ENCODE measurements at places on chromosomes 13 and 19. TPM values are rescaled to one million over a fixed set of nuclear protein-coding genes. Genes with fewer than 3 reads are reported as not detected.

The ESD gene
- 76.5 TPM for polyA plus RNA-seq

The ARID3A gene
- 3.0 TPM for polyA plus RNA-seq

The SLC25A41 gene
- 1.1 TPM for polyA plus RNA-seq

DNA sequence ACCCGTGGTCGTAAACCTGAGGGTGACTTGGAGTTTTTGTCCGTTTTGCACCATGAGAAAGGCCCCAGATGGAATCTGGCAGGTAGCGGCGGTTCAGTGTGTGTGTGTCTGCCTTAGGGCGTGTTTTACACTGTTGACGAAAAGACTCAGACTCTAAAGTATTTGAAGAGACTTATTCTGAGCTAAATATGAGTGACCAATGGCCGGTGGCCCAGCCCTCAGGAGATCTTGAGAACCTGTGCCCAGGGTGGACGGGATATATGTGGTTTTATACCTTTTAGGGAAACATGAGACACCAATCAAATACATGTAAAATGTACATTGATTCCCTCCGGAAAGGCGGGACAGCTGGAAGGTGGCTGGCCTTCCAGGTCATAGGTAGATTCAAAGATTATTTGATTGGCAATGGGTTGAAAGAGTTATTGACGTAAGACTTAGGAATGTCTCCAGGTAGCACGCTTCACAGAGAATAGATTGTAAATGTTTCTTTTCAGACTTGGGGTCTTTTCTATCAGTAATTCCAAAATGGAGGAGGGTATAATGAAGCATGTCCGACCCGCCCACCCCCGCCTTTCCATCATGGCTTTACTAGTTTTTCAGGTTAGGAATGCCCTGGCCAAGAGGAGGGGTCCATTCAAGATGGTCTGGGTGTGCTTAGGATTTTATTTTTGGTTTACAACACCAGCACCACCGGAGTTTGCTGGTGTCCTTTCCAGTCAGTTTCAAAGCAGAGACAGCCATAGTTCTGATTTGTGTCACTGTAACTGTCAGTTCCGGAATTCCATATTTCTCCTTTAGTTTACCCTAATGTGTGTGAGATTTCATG, 1.0 kb upstream of the ZNF529 start:
- DNase-seq: no peak

Data from brain (organoid and tissue), 16 donors.